Nephron progenitor cell (in vitro differentiated cells): ENCODE measurements at places on chromosomes 6 and 20.
A peak's percentile ranks its signal among the peaks of the same experiment; 100 is the strongest.

- no peak for DNase-seq
These were observed 35.9 kb downstream of the BEND3 start for GRCh38 chr6:107079429-107079828.

DNA sequence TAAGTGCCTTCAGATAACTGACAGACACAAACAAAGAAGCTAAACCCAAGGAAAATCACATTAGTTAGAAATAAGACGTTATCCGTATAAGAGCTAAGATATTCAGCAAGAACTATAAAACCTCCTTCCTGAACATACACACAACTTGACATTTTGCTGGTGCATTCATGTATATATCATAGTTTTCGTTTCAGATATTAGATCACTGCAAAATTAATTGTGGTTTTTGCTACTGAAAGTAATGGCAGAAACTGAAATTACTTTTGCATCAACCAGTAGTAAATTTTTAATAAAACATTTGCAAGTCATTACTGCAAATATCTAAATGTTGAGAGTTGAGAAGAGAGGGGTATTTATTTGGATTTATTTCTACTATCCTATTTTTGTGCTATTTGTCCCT, 26.1 kb upstream of the KCNQ5 start:
- DNase-seq, result no peak

DNA sequence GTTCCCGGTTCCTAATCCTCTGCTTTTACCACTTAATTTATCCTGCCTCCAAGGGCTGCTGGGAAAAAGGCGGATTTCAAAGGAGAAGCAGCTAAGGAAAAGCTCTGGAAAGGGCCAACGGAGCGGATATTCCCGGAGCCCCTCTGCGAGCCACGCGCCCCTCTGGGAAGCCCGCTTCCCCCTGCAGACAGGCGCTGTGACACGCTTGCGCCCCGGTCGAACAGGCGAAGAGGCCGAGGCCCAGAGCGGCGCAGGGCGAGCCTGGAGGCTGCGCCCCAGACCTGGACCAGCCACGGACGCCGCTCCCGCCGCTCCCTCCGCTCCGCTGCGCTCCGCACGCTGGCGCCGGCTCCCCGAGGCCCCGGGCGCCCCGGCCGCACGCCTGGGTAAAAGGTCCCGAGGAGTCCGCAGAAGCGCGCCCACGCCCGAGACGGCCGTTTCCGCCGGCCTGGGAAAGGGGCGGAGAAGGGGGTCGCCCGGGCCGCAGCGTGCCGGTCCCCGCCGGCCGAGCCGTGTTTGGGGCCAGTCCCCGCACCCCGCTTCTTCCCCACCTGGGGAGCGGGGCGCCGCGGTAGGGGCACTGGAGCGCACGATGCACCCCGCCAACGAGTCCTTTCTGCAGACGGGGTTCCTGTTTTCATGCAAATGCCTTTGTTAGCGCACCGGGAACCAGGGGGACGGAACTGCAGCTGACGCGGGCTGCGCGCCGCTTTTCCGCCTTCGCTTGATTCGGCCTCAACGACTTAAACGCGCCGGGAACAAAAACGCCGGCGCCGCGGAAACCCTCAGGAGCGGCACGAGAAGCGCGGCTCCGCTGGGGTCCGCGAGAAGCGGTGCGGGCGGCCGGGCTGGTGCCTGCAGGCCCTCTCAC, 91.9 kb upstream of the SIRPA start:
- peak; percentile 71 for DNase-seq

DNA sequence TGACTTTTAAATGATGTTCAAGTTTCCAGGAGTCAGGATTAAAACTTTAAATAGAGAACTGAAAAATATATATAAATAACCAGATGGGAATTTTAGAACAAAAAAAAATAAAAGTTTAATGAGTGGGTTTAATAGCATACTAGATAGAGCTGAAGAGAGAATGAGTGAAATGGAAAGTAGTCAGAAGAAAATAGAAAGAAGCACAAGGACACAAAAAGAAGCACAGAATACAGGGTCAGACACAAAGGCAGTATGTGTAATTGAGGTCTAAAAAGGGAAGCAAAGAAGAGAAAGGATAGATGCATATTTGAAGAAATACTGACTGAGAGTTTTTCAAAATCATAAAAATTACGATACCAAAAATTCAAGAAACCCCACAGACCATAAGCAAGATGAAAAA, 159.8 kb upstream of the FERMT1 start:
- no peak for DNase-seq

DNA sequence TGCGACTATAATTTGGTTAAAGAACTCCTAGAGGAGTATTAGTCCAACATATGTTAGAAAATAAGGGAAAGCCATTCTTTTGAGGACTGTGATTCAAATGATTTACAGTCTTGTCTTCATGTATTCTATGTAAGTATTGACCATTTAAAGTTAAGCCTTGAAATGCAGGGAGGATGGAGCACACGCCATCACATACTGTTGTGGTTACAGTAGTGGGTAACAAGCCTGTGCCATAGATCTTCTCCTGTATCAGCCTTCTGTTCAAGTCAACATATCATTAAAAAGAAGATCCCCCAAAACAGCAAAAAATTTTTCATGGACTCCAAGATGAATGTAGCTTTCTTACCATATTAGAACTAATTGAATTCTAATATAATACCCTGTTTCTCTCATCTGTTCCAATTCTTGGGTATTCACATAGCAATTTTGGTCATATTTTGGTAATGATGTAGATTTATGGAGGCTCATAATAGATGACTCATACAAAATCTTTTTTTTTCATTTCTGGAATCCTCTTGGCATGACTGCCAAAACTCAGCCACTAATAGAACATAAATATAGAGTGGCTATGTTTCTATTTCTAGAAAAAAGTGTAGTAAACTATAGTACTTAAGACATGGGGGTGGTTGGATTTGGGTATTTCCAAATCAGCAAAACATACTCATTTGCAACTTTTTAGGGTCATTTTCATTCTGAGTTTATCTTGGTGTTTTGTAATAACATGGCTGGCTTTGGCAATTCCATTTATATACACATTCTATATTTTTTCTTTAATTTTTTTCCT, 413.5 kb downstream of the BCKDHB start:
- no peak for DNase-seq

GRCh38 chr6:37262446-37263026, 4.6 kb upstream of the TMEM217 start:
- no peak for DNase-seq

GRCh38 chr20:18533491-18533890, 25.8 kb downstream of the SEC23B start:
- no peak for DNase-seq

DNA sequence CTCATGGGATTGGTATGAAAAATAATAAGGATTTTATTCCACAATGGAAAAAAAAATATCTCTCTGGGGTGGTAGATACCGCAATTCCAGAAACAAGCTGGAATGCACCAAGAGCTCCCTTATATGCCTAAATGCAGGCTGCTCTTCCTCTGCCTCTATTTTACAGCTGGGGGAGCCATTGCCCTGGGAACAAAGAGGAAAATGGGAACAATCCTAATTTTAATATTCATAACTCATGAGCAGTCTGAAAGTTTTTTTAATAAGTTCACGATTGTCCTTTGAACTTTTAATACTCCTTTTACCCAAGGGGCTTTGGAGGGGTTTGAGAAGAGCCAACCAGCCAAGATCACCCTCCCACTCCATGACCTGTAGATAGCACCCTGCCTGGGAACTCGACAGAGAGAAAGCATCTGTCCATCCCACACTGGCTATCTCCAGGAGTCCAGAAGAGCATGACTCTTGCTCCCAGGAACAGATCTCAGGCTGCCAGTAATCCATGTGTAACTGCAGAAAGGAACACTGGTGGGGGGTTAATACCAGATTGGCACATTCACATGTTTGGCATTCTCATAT, 74.7 kb downstream of the CD83 start:
- no peak for DNase-seq

GRCh38 chr20:5651746-5652145, 98.5 kb upstream of the SHLD1 start:
- no peak for DNase-seq

- DNase-seq, result no peak
These were observed 237.5 kb downstream of the ERMARD start for GRCh38 chr6:169988769-169989550.

GRCh38 chr6:7785243-7786035, 59.5 kb downstream of the BMP6 start:
- no peak for DNase-seq

DNA sequence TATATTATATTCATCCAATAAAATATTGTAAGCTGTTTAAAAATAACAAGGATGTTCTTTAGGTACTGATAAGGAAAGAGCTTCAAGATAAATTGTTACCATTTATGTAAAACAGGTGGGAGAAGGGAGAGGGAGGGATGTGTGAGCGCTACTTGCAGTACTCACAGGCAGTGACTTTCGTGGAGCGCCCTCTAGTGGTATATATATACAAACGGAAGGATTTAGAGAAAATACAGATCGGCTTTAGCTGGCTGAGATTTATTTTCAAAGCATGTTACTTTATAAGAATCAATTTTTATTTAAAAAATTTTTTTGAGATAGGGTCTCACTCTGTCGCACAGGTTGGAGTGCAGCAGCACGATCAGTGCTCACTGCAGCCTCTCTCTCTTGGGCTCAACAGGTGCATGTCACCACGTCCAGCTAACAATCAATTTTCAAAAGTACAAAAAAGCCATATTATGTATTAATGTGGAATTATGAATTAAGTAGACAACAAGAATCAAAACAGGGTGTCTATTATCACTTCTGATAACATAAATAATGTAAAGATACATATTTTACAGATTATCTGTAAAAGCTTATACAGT, 3.3 kb upstream of the MOG start:
- DNase-seq, result peak; percentile 49

DNA sequence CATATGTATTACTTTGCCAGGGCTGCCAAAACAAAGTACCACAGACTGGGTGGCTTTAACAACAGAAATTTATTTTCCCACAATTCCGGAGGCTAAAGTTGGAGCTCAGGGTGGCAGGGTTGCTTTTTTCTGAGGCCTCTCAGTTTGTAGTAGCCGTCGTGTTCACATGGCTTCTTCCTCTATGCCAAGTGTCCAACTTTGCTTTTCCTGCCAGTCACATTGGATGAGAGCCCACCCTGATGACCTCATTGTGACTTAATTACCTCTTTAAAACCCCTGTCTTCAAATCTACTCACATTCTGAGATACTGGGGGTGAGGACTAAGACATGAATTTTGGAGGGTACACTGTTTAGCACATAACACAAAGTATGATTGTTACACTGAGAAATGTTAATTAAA, 9.9 kb upstream of the ECT2L start:
- no peak for DNase-seq

DNA sequence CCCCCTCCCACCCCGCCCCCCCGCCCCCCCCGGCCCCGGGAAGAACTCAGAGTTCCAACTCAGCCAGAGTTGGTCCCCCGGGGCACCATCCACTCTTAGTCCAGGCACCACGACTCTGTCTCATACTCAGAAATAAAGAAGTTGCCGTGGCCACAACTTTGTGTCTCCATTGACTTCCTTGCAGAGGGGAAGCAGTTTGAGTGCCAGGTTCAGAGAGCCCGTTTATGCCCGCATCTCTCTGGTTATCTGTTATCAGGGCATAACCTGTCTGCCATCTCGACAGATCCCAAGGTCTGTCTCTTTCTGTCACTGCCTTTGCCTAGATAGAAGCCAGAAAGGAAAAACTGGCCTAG, 605 bp downstream of the CDC5L start:
- no peak for DNase-seq

DNA sequence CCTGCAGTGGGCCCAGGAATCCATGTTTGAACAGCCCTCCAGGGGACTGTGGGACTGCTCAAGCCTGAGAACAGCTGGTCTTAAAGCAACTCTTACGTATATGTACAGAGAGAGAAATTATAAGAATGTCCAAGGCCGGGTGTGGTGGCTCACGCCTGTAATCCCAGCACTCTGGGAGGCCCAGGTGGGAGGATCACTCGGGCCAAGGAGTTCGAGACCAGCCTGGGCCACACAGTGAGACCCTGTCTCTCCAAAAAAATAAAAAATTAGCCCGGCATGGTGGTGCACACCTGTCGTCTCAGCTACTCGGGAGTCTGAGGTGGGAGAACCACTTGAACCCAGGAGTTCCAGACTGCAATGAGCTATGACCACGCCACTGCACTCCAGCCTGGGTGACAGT, 134.0 kb downstream of the DTNBP1 start:
- DNase-seq, result no peak

- DNase-seq, result no peak
These were observed 66.7 kb upstream of the RIPOR2 start for GRCh38 chr6:25002326-25003091.

DNA sequence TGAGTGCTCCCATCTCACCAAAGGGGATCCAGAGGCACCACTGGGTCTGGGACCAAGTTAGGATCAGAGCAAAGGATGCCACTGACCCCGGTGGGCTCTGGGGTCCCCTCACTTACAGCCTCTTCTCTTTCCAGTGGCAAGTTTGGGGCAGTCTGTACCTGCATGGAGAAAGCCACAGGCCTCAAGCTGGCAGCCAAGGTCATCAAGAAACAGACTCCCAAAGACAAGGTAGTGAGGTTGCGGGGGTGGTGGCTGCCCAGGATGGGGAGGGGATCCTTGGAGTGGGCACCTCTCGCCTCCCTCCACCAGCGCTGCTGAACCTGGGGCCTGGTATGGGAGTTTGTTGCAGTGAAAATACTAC, 4.9 kb downstream of the MYLK2 start:
- no peak for DNase-seq

- DNase-seq, result peak; percentile 26
These were observed 595 bp downstream of the FBXO5 start for GRCh38 chr6:152981989-152982903.
